SW480 (cell line): ENCODE measurements at places on chromosomes 16 and 17.

DNA sequence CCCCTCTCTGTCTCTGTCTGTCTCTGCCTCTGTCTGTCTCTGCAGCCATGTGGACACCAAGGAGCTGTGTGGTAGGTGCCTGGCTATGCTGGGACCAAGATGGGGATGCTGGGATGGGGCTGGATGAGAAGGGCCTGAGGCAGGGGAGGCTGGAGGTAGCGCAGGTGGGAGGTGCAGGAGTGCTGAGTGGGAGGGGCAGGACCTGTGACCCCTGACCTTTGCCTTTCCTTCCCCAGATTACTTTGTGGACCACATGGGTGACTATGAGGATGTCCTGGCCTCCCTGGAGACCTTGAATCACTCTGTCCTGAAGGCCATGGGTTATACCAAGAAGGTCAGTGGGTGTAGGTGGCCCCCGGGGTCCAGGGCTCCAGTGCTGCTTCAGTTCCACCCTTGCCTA lies 12.8 kb downstream of the NECAB2 start:
- DNase-seq: no peak

- no peak for DNase-seq
These were observed 5.7 kb downstream of the HEATR6 start for GRCh38 chr17:60073063-60073462.

- no peak for DNase-seq
These were observed 14.8 kb downstream of the TEKT5 start for GRCh38 chr16:10679921-10680320.

DNA sequence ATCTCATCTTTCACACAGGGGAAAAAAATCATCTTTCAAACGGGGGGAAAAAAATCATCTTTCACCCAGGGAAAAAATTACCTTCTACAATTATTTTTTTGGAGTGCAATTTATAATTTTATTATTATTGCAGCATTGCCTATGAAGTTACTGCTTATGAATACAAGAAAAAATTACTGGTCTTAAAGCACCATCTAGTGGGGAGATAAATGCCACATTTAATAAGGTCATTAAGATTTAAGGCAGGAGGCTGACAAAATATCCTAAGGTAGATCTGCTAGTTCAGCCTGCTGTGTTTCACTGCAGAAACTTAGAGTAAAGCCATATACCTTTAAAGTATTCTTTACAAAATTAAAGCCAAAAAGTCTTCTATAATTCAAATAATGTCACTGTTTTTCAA lies 13.7 kb downstream of the SHCBP1 start:
- DNase-seq: peak; percentile 39

- no peak for DNase-seq
These were observed 172.5 kb downstream of the AXIN2 start for GRCh38 chr17:65388911-65389310.

DNA sequence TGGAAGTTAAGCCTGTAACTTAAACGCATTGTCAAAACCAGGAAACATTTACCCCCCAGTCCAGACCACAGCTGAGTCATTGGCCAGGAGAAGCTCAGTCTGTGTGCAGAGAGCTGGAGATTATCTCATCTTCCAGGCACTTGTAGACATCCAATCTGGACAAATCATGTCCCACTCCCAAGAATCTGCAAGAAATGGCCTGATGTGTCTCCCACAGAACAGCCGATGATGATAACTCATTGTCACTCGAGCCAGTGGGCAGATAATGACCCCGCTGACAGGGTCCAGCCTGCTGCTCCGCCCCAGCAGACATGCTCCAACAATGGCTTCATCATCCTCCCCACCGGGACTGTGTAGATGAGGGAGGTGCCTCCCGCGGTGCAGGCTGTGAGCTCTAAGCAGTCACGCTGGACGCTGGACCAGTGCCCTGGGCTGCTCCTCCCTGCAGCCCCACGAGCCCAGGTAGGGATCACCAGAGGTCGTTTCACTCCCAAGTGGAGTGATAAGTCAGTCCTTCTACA lies 322.5 kb downstream of the C16orf95 start:
- peak; percentile 45 for DNase-seq

GRCh38 chr17:18213666-18214270 lies 11.7 kb upstream of the LLGL1 start:
- DNase-seq: no peak

DNA sequence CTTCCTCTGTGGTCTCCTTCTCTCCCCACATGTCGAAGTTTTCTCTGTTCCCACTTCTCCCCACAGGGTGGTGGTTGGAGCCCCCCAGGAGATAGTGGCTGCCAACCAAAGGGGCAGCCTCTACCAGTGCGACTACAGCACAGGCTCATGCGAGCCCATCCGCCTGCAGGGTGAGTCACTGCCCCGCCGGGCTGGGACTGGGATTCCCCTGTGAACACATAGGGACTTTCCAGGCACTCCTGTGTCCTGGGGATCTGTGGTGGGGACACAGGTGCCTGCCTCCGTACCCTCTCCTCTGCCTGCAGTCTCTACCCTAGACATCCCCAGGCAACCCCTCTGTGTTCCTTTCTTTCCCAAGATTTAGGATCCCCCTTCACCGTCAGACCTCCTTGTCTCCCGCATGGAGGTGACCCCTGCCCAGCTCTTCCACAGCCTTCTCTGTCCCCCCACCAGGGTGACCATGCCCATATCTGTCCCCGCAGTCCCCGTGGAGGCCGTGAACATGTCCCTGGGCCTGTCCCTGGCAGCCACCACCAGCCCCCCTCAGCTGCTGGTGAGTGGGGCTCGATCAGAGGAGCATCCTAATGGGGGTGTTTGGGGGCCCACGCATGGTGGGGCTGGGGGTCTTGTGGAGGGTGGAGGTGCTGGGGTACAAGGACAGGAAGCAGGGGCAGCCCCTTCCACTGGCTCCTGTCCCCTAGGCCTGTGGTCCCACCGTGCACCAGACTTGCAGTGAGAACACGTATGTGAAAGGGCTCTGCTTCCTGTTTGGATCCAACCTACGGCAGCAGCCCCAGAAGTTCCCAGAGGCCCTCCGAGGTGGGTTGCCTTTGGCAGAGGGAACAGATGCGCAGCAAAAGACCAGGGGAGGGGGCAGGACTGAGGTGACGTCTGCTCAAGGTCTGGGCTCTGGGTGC lies 5.8 kb downstream of the ITGAM start:
- peak; percentile 51 for DNase-seq

DNA sequence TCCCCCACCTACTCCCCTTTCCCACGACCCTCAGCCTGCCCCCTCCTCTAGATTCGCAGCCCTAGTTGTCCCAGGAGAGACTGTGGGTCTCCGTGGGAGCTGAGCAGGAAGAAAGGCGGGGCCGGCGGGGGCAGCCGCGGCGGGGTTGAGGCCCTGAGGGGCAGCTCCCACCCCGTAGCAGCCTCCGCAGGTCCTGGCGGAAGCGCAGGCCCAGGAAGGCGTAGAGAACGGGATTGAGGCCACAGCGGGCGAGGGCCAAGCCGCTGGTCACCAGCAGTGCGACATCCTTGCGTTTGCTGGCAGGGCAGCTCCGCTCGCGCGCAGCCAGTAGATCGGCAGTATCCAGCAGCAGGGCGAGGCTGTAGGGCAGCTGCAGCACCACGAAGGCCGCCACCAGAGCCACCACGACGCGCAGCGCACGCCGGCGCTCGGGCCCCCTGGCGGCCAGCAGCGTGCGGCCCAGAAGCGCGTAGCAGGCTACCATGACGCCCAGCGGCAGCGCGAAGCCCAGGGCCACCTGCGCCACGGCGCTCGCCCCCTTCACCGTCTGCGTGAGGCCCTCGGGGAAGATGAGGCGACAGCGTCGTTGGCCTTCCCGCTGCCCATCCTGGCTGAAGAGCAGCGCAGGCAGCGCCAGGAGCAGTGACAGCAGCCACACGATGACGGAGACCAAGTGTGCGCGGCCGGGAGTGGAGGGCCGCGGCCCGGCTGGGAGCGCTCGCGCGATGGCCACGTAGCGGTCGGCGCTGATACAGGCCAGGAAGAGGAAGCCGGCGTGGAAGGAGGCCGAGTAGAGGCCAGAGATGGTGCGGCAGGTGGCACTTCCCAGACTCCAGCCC lies 1.9 kb downstream of the CCR10 start:
- DNase-seq: peak; percentile 91

DNA sequence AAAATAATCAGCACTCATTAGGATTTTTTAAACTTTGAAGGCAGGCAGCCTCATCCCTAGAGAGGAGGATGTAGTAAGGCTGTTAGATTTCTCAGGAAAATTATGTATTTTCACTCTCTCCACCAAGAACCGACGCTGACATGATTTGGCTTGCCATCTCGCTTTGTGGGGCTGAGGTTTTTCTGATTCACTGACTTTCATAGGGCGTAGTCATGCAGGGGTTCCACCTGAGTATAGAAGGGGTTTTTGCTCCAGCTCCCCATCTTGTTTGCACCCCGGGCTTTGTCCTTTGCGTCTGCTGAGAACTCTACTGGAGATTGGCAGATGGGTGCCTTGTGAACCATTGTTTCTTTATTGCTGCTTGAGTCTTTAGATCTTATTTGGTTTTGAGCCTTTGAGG lies 20.2 kb downstream of the TOM1L1 start:
- DNase-seq: no peak

GRCh38 chr16:86739178-86739577 lies 160.8 kb downstream of the FOXL1 start:
- no peak for DNase-seq
